NCI-H2227 treated with DMSO at 0.1 percent for 48 hours (cell line): ENCODE measurements at places on chromosomes 4 and X.

DNA sequence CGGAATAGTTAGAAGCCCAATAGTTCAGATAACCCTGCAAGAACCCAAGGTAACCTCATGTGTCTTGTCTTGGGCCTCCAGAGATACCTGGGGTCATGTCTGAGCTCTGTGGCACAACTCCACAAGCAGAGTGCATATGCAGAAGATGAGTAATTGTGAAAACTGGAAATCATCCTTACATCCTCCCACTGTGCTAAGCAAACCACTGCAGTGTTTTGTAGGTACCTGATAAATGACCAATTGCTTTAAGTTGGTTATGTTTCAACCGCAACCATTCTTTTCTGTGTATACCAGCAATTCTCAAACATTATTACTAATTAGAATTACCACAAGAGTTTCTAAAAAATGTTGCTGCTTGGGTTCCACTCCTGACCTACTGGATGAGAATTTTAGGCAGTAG is 73.2 kb downstream of the CBLL2 start:
- DNase-seq, result no peak

GRCh38 chrX:109049416-109049815 is 313.1 kb upstream of the IRS4 start:
- no peak for DNase-seq

- DNase-seq, result no peak
Measured at GRCh38 chr4:57287687-57288604, 177.8 kb upstream of the IGFBP7 start.

GRCh38 chr4:27692158-27692557 is 831.5 kb downstream of the STIM2 start:
- DNase-seq, result no peak

DNA sequence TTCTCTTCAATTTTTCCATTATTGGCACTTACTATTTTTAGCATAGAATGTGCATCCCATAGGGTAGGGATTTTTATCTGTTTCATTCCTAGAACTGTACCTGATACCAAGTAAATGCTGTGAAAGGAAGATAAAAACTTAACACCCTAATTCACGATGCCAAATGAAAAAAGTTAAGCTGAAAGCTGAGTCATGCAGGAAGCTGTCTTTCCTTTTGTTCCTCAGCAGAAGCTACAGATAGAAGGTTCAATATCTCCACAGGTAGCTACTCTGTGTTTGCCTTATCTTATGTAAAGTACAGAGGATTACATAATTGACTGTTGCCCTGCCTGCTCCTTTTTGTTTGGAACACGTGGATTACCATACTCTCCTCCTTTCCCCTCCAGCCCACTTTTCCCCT is 77.0 kb downstream of the LRP2BP start:
- DNase-seq, result peak; percentile 51

- peak; percentile 50 for DNase-seq
Measured at GRCh38 chrX:118254611-118255010, 91.3 kb upstream of the WDR44 start.

DNA sequence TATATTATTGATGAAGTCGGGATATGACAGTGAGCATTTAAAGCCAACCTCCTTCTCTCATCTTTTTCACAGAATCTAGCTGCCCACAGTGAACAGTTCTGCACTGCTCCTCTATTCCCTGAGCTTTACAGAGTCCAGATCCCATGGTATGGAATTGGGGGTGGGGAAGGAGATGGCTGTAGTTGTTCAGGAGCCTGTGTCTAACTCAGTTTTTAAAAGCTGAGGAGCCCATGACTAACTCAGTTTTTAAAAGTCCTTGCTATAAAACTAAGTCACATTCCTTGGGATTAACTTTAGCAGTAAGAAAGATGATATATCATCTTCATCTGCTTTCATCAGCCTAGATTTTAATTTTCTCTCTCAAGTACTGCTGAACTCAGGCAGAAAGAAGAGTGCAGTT is 96.4 kb upstream of the STIM2 start:
- no peak for DNase-seq

DNA sequence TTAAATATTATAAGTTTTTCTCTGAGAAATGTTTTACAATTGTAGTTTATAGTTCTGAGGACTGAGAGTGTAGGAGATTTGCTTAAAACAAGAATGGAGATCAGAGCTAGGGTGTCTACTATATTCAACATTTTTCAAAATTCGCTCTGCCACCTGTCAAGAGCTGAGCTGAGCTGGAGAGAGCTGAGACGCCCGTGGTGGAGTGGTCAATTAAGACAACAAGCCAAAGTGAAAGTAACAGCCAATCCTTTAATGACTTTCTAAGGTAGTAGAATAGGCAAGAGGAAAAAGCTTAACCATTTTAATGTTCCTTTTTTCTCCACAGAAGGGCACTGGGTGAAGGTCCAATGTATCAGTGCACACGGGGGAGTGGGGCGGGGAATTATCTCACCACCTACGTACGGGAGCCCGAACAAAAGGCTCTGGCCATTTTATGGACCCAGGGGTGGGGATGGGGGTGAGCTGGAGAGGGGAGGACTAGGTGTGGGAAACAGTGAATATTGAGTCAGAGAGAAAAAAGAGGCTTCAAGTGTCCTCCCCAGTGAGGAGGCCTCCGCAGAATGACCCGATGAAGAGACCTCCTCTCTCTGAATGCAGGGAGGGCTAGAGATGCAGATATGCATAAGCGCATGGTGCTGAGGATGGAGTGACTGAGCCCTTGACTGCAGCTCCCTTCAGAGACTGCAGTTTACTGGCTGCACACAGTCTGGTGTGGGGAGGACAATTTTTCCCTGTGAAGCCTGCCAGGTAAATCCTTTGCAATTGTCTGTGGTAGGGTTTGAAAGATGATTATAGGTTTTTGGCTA is 60.8 kb downstream of the SPCS3 start:
- peak; percentile 16 for DNase-seq

DNA sequence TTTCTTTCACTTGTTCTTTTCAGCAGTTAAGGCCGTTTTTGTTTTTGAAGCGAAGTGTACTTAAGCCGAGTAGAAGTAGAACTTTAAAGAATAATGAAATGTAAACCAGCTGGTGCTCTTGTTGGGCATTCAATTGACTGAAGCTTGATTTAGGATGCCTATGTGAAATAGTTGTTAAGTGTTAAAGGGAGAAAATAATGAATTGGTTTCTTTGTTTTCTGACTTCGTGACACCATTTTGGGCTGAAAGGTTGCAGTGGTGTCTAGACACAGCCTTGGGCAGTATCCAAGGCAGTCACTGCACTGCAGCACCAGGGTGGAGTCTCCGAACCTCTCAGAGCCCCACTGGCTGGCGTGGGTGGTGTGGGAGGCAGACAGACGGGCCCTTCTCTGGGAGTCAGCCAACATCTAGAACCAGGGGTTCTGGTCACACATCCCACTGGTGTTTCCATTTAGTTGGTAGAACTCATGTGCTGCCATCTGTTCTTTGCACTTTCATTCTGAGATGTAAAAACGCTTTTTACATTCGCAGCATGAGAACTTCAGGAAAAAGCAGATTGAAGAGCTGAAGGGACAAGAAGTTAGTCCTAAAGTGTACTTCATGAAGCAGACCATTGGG is 3.5 kb downstream of the UCHL1 start:
- no peak for DNase-seq

DNA sequence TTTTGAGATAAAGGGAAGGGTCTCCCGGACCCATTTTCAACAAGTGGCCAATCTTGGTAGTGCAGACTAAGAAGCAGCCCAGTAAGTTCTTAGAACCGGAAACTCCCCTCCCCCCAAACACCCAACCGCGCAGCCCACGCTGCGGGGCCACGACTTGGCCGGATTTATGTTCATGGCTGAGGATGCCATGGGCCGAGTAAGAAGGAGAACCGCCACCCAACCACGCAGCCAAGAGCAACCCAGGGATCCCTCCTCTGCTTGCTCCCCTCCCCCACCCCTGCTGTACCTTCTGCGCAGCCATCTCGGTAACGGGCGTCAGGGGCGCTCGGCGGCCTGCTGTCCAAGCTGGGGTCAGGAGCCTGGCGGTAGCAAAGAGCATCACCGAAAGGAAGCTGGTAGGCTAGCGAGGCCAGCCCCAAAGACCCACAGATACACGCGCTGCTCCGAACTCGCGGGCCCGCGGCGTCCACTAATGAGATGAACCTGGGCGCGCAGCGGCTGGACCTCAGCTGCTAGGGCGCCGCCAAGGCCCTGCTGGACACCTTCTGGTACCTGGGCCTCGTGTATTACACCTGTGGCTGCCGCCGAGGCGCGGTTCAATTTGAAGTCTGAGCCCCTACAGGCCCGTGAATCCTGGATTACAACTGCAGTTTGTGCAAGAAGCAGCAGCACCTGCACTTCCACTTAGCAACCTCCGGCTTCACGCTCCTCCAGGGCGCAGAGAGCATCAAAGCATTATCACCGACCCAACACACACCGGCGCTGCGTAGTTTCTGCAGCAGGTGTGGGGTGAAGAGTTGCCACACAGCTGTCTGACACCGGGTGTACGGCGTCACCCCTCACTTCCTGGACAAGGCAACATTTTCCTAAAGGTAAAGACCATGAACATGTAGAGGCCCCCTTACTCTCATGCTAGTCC is 63.4 kb downstream of the NUDT10 start:
- DNase-seq, result peak; percentile 27

- no peak for DNase-seq
Measured at GRCh38 chrX:72396117-72396516, 90.4 kb upstream of the CITED1 start.

GRCh38 chr4:123524958-123525628 is 128.5 kb downstream of the SPRY1 start:
- DNase-seq, result no peak

- no peak for DNase-seq
Measured at GRCh38 chr4:145808848-145809512, 129.0 kb downstream of the C4orf51 start.

DNA sequence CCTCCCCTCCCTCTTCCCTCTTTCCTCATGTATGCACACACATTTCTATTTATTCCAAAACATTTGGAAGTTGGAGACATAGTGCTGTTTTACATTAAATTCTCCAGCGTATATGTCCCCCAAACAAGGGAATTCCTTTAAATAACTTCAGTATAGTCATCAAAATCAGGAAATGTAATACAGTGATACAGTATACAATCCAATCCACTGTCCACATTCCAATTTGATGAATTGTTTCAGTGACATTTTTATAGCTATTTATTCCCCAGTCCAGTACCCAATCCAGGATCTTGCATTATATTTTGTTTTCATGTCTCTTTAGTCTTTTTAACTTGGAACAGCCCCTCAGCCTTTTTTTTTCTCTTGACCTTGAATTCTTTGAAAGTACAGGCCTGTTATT is 233.0 kb downstream of the DKK2 start:
- DNase-seq, result no peak

DNA sequence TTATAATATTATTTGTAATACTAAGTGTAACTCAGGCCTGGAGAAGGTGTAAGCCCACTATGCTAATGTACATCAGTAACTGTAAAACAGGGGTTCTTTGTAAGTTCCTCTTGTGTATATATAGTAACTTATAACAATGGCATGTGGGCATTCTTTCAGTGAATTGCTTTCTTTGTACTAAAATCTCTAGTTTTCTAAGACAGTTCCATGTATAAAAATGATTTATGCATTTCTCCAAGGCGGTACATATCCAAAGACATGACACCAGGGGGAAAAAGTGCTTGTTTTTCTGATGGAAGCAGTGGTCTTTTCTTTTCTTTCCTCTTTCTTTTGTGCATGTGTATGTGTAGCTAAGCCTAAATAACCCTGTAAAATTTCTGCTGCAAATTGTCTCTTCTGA is 702.4 kb upstream of the GRID2 start:
- no peak for DNase-seq

- DNase-seq, result no peak
Measured at GRCh38 chrX:129738466-129739308, at the start of gene XPNPEP2. XPNPEP2 (plus strand) TSS chrX:129738979; CDS start chrX:129739214, 235 bp downstream.

GRCh38 chrX:130120746-130121504 is 10.6 kb upstream of the ELF4 start:
- peak; percentile 42 for DNase-seq

DNA sequence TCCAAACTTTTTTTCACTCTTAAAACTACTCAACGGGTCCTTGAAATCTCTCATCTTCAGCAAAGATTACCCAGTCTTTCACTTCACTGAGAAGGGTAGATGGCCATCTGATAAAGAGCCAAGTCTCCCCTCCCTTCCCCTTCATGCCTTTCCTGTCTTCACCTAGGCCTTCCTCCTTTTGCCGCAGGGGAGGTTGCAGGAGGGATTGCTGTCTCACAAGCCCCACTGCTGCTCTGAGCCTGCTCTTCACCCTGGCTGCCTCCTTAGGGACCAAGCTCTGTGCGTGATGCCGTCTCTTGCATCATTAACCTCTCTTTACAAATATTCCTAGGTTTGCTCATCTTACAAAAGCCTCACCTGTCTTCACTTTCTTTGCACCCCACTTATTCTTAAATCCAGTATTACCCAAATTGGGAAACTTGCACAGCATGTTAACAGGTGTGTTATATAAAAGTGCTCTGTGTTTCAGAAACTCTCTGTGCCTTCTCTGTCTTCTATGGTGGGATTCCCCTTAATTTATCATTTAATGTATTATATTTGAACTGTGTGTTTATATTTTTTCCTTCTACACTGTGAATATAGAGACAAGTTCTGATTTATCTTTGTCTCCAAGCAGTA is 3.8 kb downstream of the ZFX start:
- DNase-seq, result no peak

DNA sequence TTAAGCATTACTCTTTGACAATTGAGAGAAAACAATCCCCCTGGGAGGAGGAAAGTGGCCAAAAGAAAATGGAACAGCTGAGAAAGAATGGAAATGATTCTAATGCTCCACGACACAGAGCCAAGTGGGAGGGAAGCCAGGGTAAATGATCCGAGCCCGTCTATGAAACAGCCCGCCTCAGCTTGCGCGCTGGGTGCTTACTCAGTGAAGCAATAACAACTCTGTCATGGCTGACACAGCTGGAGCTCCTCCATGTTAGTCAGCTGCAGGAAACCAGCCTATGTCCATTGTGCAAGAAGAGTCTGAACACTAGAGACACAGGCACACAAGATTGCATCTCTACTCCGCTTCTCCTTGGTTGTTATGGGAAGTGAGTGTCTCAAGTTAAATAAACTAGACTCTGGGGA is 19.3 kb downstream of the NOA1 start:
- no peak for DNase-seq

DNA sequence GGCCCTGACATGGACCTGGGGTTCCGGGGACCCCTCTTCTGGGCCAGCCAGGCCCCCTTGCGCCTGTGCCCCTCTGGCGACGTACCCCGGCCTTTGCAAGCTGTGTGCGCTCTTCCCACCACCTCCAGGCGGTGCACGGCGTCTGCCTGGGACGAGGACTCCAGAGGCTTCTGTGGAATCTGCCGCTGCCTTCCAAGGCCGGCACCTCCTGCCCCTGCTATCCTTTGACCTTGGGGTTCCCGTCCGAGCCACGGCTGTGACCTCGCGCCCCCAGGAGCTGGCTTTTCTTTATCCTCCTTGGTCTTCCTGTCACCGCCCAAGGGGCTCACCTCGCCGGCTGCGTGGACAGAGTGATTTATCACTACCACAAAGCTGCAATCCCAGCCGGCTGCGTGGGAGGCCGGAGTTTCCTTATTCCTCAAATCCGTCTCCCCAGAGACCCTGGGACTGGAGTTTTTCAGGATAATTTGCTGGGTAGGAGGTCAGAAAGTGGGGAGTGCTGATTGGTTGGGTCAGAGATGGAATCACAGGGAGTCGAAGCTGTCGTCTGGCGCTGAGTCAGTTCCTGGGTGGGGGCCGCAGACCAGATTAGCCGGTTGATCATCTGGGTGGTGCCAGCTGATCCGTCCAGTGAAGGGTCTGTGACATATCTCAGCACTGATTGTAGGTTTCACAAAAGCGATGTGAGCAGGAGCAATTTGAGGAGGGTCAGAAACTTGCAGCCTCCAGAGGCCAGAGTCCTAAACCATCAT is 19.8 kb upstream of the PLCXD1 start:
- no peak for DNase-seq

- DNase-seq, result no peak
Measured at GRCh38 chr4:145351162-145351561, 130.5 kb upstream of the SMAD1 start.

GRCh38 chr4:145881576-145881975 is 57.0 kb downstream of the ZNF827 start:
- no peak for DNase-seq
